ENCODE measurements at places on chromosomes 12 and 14.
A peak's percentile ranks its signal among the peaks of the same experiment; 100 is the strongest.

DNA sequence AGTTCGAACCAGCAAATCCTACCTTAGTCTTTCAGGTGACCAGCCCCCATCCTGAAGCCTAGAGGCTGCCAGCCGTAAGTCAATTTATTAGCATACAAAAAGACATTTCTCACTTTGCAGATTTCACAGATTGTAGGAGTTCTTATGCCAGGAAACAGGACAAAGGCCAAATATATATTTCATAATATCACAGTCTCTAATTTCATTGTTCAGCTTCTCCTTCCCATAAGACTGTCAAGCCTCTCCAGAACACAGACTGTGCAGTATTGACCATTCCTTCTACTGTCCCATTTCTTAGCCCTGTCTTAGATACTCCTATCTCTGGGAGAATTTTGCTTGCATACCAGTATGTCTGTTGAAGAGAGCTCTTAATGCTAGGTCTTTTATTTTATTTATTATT is 89.2 kb upstream of the RESF1 start:
- DNase-seq, result no peak

DNA sequence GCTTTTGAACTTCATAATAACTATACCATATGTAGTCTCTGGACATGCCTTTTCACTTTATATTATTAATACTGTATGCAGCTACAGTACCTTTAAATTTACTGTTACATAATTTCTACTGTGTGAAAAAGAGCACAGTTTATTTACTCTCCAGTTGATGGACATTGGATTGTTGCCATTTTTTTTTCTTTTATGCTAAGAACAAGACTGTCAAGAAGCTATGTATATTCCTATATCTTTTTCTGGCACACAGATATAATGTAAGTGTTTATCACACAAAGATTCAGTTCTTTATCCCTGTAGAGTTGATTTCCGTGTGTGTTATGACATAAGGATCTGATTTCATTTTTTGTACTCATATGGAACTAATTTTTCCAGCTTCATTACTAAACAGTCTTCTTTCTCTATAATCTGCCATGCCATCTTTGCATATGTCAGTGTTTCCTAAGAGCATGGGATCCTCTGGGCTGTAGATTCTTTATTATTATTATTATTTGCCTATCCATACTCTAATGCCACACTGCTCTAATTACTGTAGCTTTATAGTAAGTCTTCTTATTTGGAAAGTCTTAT is 593.0 kb upstream of the ATP2B1 start:
- DNase-seq, result no peak

DNA sequence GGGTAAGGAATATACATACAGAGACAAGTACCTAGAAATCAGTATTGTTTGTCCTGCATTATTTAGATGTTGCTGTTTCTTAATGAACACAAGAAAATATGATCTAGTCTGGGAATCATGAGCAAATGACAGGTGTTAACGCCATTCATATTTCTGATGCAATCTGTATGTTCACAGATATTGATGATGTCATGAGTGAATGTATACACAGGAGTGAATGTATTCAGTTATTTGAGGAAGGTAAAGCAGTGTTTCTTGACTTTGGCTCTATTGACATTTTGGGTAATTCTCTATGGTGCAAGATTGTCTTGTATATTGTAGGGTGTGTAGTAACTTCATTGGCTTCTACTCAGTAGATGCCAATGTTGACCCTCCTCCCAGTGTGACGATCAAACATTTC is 26.7 kb upstream of the RTL1 start:
- no peak for DNase-seq

DNA sequence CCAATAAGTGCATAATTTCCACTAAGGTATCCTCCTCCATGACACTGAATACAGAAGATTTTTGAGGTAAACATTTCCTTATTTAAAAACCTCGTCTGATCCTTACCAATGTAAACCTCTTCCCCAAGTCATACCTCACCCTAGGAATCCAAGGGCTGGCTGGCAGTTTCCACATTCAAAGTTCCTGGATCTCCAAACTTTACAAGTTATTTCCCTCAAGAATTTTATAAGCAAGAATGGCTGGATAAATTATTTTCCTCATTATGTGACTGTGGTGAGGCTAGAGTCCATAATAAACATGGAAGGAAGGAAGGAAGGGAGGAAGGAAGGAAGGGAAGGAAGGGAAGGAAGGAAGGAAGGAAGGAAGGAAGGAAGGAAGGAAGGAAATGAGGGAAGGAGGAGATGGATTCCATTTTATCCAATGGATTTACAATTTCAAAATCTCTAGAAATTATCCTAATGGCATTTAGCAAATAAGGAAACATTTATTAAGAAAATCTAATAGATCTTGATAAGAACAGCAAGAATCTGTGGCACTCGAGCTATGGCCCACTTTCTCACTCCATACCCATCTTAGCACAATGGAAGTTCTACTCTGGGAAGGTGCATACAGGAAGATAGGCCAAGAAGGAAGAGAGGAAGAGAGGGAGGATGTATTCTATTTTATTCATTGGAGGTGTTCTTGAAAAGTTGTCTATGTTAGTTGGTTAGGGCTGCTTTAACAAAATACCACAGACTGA is 477.8 kb upstream of the TMPO start:
- no peak for DNase-seq

GRCh38 chr12:126926023-126926594 is 1340.9 kb upstream of the TMEM132C start:
- no peak for DNase-seq

DNA sequence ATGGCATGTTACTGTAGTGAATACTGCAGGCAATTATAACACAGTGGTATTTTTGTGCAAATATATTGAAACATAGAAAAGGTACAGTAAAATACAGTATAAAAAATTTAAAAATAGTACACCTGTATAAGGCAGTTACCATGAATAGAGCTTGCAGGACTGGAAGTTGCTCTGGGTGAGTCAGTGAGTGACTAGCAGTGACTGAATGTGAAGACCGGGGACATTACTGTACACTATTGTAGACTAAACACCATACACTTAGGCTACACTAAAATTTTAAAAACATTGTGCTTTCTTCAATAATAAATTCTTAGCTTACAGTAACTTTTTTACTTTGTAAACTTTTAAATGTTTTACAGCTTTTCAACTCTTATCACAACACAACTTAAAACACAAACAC is 181.7 kb downstream of the GALC start:
- no peak for DNase-seq

DNA sequence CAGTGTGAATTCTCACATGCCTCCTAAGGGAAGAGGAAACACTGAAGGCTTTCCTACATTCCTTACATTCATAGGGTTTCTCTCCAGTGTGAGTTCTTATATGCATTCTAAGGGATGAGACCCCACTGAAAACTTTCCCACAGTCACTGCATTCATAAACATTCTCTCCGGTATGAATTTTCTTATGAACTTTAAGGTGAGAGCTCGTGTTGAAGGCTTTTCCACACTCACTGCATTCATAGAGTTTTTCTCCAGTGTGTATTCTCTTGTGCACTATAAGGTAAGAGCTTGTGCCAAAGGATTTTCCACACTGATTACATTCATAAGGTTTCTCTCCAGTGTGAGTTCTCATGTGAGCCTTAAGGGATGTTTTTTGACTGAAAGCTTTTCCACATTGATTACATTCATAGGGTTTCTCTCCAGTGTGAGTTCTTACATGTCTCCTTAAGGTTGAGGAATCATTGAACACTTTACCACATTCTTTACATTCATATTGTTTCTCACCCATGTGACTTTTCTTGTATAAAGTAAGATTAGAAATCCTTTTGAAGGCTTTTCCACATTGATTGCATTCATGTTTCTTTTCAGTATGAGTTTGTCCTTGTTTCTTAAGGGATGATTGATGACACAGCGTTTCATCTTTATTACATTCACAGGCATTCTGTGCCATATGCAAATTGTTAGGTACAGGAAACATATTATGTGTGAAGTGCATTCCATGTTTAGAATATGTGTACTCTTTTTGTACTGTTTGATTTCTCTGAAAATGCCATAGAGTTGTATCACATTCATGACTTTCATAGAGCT is 9.5 kb downstream of the ZNF891 start:
- no peak for DNase-seq

- no peak for DNase-seq
Measured at GRCh38 chr12:87385322-87385721, 643.9 kb downstream of the C12orf50 start.

- DNase-seq, result no peak
Measured at GRCh38 chr14:92886337-92886736, 36.6 kb upstream of the CHGA start.

DNA sequence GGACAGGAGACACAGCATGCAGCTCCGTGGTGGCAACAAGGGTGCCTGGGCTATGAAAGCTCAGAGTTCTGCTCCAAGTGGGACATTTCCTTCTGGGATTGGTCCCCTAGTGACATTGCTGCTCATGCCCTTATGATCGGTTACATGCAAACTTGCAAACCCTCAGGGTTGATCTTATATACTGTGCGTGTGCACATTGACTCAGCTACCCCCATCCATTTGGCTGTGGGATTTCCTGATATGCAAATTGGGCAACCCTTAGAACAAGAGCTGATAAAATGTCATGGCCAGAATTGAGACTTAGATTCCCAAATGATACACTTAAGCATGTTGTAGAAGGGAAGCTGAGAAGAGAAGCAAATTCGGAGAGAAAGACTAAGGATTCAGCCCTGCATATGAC is 72.8 kb upstream of the BDKRB2 start:
- DNase-seq, result peak; percentile 18

DNA sequence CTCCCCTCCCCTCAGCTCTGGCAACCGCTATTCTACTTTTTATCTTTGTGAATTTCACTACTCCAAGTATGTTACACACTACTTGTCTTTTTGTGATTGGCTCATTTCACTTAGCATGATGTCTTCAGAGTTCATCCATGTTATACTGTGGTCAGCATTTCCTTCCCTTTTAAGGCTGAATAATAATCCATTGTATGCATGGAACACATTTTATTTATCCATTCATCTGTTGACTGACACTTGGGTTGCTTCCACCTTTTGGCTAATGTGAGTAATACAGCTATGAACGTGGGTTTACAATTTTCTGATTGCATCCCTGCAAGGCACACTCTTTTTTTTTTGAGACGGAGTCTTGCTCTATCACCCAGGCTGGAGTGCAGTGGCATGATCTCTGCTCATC is 53.0 kb upstream of the FUT8 start:
- no peak for DNase-seq

DNA sequence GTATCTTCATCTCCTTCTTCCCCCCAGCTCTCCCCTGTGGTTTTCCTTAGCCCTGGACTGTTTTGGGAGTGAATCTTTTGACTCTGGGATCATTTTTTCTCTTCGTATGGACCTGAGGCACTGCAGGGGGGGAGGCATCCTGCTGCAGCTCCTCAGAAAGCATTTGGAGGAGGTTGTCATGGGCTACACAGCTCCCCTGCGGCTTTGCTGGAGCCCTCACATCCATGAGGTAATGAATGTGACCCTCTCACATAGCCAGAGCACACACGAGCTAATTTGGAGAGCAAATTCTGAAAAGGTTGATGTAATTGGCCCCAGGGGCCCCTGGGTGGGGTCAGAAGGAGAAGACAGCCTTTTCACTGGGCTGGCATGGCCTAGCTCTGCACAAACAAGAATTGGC is 110.9 kb downstream of the PAH start:
- no peak for DNase-seq

GRCh38 chr12:109557200-109557599 is 16.1 kb downstream of the MMAB start:
- DNase-seq, result no peak

DNA sequence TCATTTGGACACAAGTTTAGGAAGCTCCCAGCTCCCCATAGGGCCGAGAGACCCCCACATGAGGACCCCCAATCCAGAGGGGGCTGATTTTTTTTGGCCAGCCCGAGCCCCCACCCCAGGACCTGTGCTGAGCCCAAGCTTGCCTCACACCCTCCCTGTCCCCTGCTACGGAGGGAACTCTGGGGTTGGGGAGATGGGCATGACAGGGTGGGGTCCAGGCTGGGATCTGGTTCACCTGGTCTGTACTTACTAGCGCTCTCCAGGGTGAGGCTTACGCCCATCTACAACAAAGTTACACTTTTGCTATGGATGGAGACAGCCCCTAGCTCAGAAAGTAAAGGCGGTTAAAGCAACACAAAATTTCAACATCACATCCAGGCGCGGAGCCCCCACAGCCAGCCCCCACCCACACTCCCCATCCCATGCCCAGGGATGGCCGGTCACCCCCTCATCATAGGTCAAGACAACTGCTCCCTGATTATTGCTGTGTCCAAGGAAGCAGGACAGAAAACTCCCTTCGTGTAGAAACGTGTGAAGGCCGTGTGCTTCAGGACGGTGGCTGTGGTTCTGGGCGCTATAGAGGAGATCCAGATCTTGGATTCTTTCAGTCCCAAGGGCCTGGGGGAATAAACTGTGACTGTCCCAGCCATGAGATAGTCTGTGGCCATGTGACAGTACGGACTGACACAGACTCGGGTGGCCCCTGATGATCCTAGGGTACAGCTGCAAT is 10.7 kb downstream of the SLC25A29 start:
- DNase-seq, result no peak

DNA sequence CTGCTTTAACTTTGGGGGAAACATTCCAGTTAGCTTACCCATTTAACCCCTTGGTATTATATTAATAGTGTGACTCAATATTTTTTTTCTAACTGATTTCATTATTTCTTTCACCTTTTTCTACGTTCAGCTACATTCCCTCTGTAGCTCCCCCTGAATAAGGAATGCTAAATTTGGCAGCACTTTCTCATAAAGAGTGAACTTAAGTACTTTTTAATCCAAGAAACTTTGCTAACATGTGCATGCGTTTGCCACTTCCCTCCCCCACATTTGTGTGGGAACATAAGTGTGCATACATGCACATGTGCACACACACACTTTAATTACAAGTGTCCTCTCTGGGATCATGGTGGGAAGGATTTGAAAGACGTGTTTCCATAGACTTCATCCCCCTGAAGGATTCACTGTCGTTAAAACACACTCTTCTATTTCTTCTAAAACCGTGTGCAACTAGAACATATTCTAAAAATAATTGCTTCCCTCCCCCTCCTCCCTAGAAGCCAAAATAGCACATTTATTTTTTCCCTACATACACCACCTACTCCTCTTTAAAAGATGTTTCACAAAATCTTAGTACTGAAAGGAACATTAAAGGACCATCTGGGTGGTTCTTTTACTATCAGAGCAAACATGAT is 142.6 kb downstream of the PPM1H start:
- DNase-seq, result no peak

GRCh38 chr12:107912421-107913004 is 138.0 kb downstream of the ASCL4 start:
- DNase-seq, result peak; percentile 85

DNA sequence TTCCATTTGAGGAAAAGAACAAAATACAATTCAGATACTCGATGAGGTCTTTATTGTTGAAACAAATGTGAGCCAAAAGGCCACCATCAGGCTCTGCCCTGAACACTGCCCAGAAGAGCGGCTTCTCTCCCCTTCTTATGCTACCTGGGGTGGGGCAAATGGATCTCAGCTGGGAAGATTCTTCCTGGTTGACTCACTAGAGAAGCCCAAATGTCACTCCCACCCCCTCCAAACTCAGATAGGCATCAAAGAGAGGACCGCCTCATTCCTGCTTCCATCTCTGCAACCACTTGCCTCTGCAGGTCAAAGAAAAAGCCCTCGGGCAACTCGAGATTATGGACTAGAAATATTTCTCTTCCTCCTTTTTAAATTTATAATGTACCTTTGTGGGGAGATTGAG is 55.8 kb downstream of the TBX3 start:
- no peak for DNase-seq
